ENCODE measurements at places on chromosomes 7 and 10.

- DNase-seq = peak; percentile 55
These were observed 49.1 kb downstream of the APBB1IP start for GRCh38 chr10:26486990-26487850.

DNA sequence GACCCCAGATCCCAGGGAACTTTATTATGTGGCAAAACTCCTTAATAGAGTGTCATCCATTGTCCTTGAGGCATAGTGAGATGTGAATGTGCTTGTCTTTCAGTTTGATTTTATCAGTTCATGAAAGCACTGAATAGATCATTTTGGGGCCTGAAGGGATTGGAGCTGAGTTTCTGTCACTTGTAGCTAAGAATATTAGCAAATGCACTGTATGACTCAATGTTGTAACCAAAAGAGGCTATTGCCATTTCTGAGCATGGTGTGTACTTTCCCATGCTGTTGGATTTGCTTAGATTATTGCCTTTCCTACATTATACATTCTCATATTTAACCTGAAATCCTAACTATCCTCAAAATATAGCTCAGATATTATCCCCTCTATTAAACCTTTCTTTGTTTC, 130.4 kb downstream of the PRKG1 start:
- DNase-seq = no peak

DNA sequence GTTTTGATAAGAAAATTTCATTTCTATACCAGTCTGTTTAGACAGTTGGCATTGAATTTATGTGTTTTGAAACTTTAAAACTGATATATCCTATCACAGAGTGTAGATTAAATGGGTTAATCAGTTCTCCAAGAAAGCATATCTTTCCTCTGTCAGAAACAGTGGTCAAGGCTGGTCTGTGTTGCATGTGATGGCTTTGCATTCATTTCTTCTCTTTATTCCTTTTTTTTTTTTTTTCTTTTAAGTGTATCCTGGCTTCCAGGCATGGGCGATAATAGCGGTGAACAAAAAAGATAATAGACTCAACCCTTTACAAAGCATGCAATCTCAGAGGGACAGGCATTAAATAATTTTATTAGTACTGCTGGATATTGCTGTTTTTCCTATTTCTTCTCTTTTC, 136.6 kb downstream of the LRRC4 start:
- DNase-seq = no peak

- no peak for DNase-seq
These were observed 128.9 kb upstream of the FRMD4A start for GRCh38 chr10:14459665-14460064.

- DNase-seq = no peak
These were observed 129.1 kb upstream of the BTBD16 start for GRCh38 chr10:122141821-122142640.

DNA sequence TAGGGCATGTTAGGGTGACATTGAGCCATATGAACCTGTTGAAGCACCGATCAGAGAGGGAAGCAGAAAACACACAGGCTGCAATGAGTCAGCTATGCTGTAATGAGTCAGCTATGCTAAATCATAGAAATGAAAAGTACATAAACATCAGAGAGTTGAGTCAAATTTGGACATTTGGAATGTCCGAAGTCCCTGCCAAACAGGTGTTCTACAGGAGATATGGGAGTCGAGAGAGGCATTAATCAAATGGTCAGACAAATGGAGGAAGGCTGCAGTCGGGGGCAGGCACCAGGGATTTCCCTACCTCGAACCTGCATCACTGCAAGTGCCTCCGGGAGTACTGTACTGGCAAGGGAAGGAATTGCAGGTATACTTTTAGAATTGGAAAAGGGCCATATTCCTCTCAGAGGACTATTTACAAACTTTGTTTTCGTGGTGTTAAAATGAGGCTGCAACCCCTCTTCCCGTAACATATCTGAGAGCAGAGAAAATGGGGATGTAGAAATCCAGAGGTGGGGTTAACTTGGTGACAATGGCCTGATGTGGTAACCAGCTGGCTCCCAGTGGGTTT, 8.8 kb upstream of the ZC3HAV1 start:
- peak; percentile 3 for DNase-seq

DNA sequence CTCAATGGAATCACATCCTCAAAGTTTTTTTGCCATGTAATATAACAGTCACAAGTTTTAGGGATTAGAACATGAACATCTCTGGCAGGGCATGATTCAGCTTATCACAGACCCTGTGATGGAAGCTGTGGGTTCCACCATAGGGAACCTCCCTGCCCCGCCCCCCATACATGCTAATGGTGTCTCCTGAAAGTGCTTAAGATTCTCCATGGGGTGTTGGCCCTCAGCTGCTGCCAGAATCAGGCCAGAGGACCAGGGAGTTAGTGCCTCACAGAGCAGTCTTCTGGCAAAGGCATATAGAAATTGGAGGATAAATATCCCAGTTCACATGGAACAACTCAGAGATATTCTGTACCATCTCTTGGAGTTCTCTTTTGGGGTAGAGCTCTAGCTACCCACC, 119.4 kb downstream of the RAB11FIP2 start:
- no peak for DNase-seq

DNA sequence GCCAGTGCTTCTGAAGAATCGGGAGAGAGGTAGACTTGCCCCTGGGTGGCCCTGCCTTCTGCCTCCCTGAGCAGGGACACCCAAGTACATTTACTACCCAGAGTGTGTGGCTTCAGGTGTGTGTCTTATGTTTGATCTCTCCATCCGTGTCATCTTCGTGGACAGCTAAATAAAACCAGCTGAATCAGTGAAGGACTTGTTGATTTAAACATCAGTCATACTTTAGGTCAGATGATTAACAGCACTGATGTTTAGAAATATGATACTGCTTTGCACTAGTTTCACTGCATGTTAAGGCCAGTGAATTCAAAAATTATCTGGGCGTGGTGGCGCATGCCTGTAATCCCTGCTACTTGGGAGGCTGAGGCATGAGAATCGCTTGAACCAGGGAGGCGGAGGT, 4.0 kb downstream of the MTG1 start:
- no peak for DNase-seq

- DNase-seq = no peak
These were observed 24.2 kb downstream of the TRIL start for GRCh38 chr7:28933846-28934320.

DNA sequence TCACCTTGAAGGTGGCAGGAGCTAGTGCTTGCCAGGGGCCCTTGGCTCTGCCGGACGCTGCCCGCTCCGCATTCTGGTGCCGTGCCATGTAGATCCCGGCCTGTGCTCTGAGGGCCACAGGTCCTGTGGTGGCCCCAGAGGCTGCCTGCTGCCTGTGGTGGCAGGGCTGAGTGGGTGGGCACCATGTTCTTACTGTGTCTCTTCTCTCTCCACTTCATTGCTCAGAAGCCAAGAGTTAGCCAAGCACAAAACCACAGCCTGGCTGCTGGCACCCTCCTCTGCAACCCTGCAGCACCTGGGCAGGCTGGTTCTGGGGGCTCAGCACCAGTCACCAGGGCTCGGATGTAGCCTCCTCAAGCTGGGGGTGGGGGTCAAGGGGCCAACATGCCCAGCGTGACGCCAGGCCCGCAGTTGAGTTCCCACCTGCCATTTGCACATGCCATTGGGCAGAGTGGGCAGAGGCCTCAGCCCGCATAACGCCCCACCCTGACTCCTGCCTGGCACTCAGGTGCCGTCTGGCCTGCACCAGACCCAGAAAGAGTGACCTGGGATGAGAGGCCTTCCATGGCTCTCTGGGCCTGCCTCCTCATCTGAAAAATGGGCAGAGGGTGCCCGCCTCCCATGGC, 16.3 kb downstream of the ZMIZ1 start:
- DNase-seq = no peak

DNA sequence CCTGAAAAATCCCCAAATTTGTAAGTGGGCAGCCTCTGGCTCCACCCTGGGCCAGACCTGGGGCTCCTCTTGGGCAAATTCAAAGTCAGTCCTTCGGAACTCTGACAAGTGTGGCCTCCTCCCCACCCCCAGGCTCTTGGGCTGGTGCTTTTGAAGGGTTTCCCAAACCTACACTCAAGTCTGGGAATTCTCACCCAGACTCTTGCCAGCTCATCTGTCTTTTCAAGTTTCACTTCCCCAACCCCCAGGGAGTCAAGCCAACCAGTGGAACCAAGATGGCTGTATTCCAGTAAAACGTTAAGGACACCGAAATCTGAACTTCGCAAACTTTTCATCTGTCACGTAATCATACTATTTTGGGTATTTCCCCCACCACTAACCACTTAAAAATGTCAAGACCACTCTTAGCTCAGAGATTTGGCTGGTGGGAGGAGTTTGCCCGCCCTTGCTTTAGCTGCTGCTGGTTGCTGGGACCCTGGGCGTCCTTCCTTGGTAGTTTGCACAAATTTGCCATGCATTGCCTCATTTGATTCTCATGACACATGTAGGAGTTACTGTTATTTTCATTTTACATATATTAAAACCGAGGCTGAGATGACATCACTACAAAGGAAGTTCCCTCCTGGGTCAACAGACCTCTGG, 1.7 kb upstream of the MYO1G start:
- no peak for DNase-seq

DNA sequence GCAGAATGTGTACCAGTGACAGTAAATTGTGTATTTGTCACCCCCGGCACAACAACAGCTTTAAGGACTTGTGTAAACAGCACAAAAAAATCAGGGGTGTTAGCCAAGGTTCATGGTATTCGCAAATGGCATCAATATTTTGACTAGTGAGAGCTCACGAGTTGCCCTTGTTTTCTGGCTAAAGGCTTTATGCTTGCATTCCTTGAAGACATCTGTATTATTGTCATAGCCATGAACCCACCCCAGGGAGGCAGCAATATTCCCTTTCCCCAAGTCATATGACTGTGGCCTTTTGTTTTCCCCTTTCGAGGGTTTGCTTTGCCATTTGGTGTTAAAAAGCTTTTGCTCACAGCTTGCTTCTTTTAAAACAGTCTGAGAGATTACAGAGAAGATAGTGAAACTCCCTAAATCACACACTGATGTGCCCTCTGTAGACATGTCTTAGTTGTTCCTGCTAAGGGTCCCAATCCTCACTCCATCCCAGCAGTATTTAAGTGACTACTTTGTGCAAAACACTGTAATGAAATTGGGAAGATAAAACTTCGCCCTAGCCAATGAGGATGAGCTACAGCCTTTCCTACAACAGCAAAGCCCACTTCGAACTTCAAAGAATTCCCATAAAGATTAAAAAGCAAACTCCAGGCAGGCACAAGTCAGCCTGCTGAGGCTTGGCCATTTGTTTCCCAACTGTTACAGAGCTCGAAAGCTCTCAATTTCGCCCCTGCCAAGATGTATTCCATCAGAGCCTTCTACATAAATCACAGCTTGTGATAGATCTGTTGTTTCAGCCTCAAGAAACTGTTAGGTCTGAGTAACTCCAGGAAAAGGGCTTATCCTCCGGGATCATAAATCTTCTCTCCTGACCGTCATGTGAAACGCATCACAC, 172.3 kb downstream of the ADAM12 start:
- peak; percentile 45 for DNase-seq

GRCh38 chr7:123537026-123537642, 2.7 kb upstream of the IQUB start:
- DNase-seq = no peak

DNA sequence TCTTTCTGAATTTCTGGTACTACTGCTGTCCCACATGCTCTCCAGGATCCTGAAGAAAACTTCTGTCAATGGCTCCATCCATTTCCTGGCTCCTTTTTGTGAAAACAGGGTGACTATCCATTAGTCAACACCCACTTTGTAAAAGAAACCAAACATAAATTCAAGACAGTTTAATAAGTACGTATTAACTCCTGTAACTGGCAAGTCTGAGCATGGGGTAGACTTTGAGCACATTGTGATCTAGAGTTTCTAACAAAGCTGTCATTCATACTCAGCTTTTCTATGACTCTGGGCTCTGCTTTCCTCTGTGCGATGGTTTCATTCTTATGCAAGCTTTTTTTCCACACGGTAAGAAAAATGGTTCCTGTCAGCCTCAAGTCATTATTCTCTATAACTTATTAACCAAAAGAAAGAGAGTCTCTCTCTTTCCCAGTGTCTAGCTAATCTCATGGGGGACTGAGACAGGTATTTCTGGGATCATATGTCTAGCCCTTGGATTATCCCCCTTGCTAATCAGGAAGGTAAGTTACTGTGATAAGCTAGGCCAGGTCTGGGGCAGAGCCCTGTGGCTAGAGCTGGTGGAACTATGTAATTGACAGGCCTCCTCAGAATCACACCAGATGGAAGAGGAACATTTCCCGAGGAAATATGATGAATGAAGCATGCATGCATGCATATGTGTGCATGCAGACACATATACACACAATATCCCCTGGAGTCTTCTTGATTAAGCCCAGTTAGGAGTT, 98.5 kb downstream of the GNAI1 start:
- no peak for DNase-seq

DNA sequence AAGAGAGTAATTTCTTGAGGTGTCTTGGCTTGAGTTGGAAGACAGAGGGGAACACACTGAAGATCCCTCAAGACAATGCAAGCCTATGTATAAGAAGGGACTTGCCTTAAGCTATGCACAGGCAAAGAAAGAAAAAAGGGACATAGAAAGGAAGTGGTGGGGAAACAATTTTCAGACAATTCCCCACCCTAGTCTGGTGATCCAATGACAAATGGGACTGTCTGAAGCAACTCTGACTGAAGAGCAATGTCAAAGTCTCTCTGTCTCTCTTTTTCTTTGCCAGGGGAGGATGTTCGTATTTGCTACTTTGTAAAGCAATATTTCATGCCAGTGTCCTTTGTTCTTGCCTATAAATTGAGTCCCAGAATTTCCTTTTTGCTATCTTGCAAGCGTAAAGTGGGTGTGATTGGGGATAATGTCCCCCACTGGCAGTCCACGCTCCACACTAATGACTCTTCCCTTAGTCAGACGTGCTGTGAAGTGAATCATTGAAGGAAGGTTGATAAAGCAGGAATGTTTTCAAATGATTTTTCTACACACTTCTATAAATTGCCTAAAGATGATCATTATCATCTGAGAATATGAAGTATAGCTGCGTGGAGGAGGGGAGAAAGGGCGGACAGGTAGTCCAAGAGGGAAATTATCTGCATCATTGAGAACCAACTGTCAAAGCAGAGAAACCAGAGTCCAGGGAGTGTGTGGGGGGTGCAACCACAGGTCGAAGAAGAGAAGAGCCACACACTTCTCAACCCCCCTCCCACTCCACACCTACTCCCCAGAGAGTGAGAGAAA, 243.8 kb upstream of the ETV1 start:
- no peak for DNase-seq

DNA sequence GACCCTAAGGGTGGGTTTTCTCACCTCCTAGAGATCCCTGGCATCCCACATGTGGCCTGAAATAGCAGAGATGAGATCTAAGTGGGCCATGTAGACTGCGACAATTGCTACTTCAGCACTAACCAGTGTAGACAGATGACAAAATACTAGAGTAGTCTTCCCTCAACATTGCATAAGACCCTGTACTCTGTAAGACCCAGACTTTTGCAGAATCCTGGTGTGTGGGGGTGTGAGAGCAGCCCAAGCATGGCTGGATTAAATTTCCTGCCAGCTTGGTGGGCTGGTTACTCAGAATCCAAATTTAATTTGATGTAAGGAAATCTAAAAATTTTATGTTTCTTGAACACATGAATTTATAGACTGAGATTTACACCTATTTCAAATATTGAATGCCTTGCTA, 88.3 kb downstream of the ZNF365 start:
- DNase-seq = no peak

GRCh38 chr7:105952917-105953595, 10.0 kb upstream of the CDHR3 start:
- no peak for DNase-seq

GRCh38 chr7:124532166-124532565, 233.4 kb downstream of the GPR37 start:
- DNase-seq = no peak

- DNase-seq = no peak
These were observed 41.0 kb upstream of the ITGA8 start for GRCh38 chr10:15760681-15761080.

GRCh38 chr7:94190599-94191061, 186.5 kb upstream of the BET1 start:
- DNase-seq = peak; percentile 81
